Inflammatory macrophage treated with lipopolysaccharide for 1 hour (primary cell): ENCODE measurements at places on chromosomes 3 and 15.
A peak's percentile ranks its signal among the peaks of the same experiment; 100 is the strongest.

- DNase-seq = no peak
Measured at GRCh38 chr15:44593042-44593736, 56.2 kb downstream of the EIF3J start.

- DNase-seq = no peak
Measured at GRCh38 chr3:43093006-43093405, 12.9 kb downstream of the POMGNT2 start.

DNA sequence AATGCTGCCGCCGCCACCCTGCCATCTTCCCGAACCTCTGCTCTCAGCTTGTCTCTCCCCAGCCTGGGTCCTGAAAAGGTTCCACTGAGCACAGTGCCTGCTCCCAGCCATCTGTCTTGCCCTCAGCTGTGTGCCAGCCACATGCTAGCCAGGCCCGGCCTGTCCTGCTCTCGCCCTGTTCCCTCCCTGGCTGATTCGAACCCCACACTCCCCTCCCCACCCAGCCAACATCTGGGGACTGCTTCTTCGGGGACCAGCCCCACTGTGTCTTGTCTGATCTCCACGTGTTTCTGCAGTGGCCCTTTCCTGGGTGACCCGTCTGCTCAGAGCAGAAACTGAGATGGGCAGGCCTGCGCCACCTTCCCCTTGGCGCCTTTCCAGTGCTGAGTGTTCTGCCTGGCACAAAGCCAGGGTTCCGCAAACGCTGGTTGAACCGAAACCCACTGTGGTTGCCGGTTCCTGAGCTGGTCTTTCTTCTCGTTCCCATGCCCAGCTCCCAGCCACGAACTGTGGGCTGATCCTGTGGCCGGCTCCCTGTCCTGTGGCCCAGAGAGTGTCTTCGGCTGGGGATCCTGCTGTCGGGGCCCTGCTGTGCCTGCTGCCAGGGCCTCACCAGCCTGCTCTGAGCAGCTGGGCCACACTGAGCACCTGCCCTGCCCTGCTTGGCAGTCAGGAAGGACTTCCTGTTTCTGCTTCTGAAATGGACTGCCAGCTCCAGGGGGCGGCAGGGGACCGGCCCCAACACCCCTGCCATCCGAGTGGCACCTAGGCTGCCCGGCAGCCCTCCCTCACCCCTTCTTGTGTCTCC lies 62.7 kb upstream of the KLF13 start:
- DNase-seq = peak; percentile 98

DNA sequence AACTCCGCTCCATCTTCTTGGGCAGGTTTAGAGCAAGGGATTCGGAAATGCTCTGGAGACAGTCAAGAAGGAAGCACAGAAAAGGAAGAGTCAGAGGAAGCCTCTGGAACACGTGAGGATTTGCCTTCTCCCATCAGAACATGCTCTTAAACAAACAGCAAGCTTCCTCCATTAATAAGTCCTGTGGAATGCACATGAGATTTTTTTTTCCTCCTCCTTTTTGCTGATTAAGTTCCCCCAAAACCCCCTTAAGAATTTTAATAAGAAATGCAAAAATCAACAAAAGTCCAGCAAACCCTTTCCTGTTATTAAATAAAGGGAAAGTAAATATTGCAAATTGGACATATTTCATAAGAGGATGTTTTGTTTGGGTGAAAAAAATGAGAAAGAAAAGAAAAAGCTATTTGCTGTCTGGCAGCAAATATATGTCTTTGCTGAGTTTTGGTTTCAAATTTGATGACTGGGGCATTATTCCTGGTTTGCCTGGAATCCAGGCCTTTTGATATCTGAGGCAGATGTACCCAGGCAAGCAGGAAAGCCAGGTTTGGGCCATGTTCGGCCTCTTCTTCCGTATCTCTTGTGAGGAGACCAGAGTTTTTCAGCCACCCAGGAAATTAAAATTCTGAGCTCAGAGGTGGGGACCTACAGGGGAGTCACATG lies 7.9 kb upstream of the TSEN2 start:
- peak; percentile 19 for DNase-seq

DNA sequence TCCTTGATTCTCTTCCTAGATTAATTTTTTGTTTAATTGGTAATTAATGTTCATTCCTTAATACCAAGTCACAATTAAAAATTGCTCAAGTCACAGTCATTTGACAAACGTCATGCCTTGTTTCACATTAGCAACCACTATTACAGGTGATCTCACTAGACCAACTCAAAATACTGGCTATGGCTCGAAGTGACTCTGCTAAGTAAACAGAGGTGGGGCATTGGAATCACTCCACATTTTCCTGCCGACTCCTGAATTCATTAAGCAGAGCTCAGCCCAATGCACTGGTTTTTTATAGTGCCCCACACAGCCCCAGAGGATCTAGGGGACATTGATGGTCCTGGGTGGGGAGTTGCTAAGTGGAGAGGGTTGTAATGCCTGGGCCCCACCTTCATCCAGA lies 201.2 kb upstream of the NSMCE3 start:
- no peak for DNase-seq

GRCh38 chr3:127711021-127711695 lies 38.4 kb downstream of the ABTB1 start:
- no peak for DNase-seq

DNA sequence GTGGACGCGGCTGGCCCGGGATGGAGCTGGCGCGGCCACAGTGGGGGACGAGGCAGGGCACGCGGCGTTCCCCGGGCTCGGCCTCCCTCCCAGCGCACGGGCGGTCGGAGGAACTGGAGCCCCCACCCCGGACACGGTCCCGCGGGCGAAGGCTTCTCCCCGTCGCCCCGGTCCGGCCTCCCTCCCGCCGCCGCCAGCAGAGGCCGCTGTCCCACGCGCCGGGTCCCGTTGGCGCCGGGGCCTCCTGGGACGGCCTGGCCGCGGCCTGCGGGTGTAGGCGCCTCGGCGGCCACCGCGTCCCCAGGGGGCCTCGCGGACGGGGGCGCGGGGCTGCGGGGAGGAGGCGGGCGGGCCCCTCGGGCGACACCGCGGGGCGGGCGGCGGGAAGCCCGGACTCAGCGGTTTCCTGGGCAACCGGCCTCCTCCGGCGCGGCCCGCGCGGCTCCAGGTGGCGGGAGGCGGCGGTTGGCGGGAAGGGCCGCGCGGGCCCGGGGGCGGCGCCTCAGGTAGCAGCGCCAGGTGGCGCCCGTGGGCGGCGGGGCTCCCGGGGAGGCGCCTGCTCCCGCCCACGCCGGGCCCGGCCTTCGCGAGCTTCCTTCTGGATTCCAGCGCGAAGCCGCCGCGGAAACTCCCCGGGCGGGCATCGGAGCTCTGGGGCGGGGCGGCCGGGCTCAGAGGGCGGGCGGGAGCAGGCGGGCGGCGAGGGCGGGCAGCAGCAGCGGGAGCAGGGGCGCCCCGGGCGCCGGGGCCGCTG lies 26.7 kb downstream of the MELTF start:
- peak; percentile 87 for DNase-seq

- DNase-seq = no peak
Measured at GRCh38 chr3:71103430-71103921, 480.1 kb downstream of the FOXP1 start.

GRCh38 chr3:118945834-118946233 lies 88.8 kb downstream of the IGSF11 start:
- no peak for DNase-seq

DNA sequence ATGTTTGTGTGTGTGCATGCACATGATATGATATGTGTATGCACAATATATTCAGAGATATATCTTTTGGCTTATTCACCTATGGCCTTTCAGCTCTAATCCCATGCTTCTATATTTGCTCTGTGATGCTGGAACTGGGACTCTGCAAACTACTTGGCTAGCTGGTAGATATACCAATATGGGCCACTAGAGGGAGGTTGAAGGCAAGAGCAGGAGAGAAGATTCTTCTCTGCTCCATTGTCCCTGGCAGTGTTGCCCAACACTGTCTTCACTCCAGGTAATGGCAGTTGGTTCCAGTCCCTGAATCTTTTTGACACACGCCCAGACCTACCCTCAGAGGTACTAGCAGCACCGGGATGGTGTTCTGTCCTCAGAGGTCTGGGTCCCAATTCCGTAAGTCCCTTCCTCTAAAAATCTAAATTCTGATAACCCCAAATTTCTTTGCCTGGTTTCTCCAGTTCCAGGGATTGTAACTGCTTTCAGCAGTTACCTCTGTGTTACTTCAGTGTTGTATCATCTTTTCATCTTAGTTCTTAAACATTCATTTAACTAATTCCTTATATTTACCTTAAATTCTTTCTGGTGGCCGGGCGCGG lies 44.7 kb downstream of the GTPBP8 start:
- peak; percentile 77 for DNase-seq

DNA sequence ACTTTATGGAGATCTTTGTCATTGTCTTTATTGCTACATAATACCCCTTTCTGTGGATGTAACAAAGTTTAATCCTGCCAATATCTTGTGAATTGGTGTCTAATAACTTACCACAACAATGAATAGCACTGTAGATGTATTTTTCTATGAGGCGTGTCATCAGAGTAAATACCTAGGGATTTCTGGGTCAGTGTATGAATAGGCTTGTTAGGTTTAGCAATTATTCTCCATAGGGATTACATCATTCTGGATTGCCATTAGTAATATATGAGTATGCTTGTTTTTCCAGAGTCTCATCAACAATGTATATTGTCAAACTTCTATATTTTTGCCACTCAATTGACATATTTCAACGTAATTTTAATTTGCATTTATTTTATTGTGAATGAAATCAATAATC lies 67.9 kb downstream of the UNC13C start:
- DNase-seq = no peak

DNA sequence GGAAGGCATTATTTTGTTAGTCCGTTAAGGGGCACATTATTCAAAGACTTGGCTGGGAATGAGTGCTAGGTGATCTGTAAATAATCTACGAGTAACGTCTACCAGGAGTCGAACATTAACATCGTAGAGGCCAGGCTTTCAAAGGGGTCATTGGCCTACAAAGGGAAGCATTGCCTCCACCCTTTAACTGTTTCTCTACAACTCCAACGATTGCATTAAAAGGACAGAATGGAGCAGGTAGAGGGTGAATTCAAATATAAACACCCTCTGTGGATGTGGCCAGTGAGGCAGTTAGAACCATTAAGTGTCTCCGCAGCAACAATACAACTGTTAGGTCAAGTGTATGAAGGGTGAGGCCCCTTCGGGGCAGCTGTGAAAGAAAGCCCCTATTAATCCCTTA lies 126.0 kb upstream of the LMOD3 start:
- DNase-seq = no peak

GRCh38 chr3:23952646-23953045 lies 7.6 kb downstream of the NR1D2 start:
- DNase-seq = no peak

DNA sequence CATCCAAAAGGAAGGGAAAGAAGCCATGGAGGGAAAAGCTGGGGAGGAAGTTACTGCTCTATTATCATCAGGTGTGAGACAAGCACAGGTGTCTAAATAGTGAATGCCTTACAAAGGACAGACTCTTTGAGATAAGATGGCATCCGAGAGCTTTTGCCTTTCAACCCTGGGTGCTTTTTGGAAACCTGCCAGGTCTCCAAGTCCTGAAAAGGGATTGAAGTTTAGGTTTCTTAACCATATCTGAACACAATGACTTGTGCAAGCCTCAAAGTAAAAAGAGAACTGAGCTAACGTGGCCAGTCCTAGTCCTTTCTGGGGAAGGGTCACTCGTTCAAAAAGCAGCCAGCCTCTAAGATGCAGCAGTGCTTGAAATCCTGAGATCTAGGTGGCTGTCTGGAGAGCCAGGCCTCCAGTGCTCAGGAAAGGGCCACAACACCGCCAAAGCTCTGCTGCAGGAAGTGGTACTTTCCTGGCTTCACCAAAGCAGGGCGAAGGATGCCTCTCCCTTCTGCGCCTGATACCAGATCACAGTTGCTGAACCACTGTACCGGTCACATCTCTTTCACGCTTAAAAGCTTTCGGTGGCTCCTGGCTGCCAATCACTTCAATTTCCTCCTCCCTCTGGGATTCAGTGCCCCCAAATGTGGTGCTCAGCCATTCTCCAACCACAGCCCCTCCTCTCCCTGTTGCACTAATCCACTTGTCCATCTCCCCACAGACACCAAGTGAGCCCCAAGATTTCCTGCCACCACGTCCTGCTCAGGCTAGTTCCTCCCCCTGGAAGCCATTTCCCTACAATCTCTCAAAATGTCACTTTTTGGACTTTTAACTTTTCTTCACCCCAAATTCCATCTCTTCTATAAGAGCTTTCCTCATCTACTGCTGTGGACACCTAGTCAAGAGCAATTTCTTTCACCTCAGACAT lies 104.1 kb upstream of the LPP start:
- no peak for DNase-seq

- DNase-seq = no peak
Measured at GRCh38 chr3:42366550-42366949, 43.9 kb downstream of the LYZL4 start.

- DNase-seq = no peak
Measured at GRCh38 chr15:65394936-65395335, 17.1 kb upstream of the IGDCC3 start.

- no peak for DNase-seq
Measured at GRCh38 chr3:129608087-129608935, 1.8 kb upstream of the PLXND1 start.

- DNase-seq = no peak
Measured at GRCh38 chr3:14117468-14118399, 6.9 kb downstream of the CHCHD4 start.

DNA sequence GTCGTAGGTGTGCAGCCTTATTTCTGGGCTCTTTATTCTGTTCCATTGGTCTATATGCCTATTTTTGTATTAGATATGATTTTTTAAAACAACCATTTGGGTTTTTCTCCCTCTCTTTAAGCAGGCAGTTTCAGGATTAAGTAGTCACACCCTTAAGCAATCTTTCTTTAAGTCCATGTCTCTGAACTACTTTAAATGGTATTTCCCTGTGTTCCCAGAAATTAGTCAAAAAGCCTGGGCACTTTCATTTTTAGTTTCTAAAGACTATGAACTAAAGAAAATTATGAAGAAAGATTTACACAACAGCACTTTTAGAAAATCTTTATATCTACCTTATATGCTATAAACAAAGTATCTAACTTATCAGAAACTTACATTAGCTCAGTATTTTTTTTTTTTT lies 110.3 kb downstream of the FAIM start:
- DNase-seq = peak; percentile 35

- no peak for DNase-seq
Measured at GRCh38 chr3:35254917-35255316, 384.4 kb upstream of the ARPP21 start.

DNA sequence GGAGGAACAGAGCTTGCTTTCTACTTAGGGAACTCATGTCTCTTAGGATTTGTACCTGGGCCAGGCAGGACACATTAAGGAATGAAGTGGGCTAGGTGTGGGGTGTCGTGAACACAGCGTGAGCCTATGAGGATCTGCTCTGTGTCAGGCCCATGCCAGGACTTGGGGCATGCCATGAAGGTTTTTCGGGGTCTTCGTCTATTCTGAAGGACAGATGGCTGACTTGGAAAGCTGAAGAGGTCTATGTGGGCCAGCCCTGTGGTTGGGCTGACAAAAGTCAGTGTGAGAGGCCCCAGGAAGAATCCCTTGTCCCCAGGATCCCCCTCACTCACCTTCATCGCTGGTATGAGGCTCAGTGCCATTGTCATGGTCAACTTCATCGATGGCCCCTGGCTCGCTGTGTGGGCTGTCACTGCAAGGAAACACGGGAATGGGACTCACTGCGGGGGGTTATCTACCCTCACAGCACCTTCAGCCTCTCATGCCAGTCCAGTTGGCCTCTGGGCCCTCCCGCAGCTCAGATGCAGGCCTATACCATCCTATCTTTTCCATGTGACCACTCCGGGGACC lies 46.8 kb upstream of the RAD18 start:
- DNase-seq = no peak
